ENCODE measurements at places on chromosomes 3 and 15. TPM values are rescaled to one million over a fixed set of nuclear protein-coding genes. Genes with fewer than 3 reads are reported as not detected.

DNA sequence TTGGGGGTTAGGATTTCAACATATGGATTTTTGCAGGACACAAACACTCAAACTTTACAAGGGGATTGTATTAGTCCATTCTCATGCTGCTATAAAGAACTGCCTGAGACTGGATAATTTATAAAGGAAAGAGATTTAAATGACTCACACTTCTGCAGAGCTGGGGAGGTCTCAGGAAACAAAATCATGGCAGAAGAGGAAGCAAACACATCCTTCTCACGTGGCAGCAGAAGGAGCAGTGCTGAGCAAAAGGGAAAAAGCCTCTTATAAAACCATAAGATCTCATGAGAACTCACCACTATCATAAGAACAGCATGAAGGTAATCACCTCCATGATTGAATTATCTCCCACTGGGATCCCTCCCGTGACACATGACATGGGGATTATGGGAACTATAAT, 1183.1 kb downstream of the ZPLD1 start:
- DNase-seq, result no peak

The TTLL13 gene
- total RNA-seq, result 0.39 TPM

The PTX3 gene
- total RNA-seq, result 2.7 TPM

DNA sequence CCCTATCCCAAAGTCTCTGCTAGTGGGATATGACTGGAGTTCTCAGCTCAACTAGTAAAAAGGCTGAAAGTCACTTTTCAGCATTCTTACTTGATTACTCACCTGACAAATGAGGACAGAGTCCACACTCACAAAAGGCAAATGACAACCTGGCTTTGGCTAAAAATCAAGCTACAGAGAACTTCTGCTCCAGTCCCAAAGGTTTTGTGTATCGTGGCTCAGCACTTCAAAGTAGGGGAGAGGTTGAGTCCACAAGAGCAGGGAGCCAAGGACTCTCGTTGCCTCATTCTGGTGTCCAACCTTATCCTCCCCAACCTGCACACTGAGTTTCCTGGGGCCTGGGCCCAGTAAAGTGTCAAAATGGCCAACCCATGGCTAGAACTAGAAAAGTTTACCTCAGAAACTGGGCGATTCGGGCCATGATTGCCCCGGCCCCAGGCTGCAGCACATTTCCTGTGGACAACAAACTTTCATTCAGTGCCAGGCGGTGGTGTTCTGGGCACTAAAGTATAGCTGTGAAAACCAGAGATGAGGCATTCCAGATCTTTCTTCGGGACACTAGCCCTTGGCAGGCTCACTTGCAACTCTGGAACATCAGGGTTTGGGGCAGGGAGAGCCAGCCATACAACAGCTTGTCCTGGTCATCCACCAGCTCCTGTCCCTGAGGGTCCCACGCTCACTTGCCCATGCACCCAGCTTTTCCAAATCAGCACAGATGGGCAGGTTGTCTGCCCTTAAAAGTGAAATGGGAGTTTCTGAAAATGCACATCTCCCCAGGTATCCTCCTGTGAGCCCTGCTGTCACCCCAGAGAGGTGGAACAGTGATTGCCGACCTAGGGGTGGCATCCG, 3.1 kb downstream of the ACAA1 start:
- DNase-seq, result peak; percentile 84

DNA sequence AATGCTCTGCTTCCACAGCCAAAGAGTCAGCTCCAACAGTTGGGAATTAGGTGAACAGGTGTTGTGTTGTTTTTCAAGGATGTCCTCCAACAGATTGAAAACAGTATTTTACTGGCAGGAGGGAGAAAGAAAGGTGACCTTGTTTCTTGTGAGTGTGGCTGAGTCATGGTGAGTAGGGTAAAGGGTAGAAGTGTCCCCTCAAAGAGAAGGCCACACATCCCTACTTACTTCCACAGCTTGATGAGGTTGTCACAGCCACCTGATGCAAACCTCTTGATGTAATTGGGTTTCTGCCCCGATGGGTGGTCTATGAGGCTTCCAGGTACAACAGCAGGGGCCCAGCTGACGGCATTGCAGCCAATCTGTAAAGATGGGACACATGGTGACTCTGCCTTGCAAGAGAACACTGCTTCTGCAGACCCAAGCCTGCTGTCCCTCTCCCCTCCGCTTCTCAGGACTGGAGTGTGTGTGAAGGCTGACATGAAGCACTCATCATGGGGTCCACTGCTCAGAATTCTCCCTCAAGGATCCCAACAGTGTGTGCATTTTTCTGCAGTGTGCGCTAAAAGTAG, 12.7 kb upstream of the GHRL start:
- no peak for DNase-seq

The AADACL2 gene
- not detected for total RNA-seq

The SPATA12 gene
- not detected for total RNA-seq

- no peak for DNase-seq
Measured at GRCh38 chr15:67085818-67086636, 20.6 kb downstream of the SMAD3 start.

DNA sequence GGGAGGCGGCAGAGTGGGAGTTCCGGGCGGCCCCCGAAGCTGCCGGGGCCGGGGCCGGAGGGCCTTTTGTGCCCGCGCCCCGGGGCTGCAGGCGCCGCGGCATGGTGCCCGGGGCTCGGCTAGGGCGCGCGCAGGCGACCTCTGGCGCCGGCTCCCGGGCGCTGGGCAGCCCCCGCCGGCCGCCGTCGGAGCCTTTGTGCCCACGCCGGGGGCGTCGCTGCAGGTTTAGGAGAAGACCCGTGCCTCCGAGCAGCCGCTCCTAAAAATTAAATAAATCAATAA, 299 bp downstream of the PAQR9 start:
- no peak for DNase-seq

DNA sequence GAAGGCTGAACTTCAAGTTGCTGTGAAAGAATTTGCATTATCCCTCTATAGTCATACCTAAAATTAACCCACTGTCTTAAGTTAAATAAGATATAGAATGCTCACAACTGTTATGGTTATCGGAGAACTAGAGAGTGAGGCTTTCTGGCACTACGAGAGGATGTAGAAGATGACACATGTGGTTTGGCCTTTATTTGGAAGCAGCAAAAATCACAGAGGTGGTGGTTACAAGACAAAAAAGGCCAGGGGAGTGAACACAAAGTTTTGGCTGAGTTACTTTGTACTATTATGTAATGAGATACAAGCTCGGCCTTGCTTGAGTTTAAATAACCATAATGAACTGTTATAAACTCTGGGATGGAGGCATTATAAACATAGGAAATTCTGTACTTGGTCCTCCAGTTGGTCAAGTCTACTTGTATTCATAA, 78.3 kb upstream of the ICE2 start:
- DNase-seq, result no peak

GRCh38 chr3:195696632-195697278, 24.0 kb upstream of the MUC20 start:
- no peak for DNase-seq

The GREM1 gene
- total RNA-seq, result not detected

- no peak for DNase-seq
Measured at GRCh38 chr3:12249519-12249918, 39.4 kb upstream of the PPARG start.

The MGLL gene
- total RNA-seq, result 174 TPM

Measured in upper lobe of left lung (tissue), 6 donors.